ENCODE measurements at places on chromosomes 16 and 17.

DNA sequence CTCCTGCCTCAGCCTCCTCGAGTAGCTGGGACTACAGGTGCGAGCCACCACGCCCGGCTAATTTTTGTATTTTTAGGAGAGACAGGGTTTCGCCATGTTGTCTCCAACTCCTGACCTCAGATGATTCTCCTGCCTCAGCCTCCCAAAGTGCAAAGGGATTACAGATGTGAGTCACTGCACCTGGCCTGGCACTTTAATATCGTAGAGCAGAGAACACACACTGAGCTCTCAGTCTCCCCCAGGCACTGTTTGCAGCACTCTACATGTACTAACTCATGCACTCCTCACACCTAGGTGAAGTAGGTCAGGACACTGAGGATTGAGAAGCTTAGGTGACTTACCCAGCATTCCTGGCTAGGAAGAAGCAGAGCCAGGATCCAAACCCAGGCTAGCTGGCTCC lies 15.0 kb downstream of the C17orf100 start:
- no peak for DNase-seq

DNA sequence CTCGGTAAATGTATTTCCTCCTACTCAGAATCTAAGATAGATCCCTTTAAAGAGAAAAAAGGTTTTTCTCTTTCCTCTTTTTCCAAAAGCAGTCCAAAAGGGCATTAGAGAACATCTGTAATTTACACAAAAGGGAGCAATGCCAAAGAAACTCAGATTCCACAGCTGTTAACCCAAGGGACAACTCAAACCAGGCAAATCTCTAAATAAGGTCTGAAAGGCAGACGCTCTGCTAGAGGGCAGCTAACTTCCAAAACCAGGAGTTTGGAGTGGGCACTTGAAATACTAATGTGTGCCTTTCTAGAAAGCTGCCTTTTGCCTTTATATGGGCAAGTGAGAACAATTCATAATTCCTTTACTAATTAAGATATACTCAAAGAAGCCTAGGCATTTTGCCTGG lies 435.7 kb downstream of the ZFHX3 start:
- no peak for DNase-seq

DNA sequence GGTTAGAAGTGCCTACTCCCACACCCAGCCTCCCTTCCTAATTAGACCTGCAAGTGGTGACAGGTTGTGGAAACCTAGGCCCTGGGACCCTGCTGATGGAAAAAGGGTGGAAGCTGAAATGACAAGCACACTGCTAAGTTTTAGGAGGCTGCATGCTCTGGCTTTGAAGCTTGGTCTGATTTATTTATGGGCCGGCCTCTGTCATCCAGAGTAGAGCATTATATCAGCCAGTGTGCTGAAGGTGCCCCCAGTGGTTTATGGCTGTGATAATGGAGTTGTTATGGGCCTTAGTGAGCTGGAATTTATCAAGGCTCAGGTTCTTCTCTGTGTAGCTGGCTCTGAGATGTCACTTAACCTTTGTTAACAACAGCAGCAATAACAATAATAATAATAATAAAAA lies 142.6 kb downstream of the UTP18 start:
- DNase-seq: no peak

GRCh38 chr17:320139-320538 lies 32.5 kb downstream of the RPH3AL start:
- DNase-seq: no peak

- no peak for DNase-seq
These were observed at the start of gene NTN1 for GRCh38 chr17:9021158-9021991. TSS of gene NTN1 (plus strand) at chr17:9021510. CDS start at chr17:9022374, 864 bp downstream.

GRCh38 chr17:79870540-79870939 lies 31.3 kb upstream of the CBX4 start:
- no peak for DNase-seq

DNA sequence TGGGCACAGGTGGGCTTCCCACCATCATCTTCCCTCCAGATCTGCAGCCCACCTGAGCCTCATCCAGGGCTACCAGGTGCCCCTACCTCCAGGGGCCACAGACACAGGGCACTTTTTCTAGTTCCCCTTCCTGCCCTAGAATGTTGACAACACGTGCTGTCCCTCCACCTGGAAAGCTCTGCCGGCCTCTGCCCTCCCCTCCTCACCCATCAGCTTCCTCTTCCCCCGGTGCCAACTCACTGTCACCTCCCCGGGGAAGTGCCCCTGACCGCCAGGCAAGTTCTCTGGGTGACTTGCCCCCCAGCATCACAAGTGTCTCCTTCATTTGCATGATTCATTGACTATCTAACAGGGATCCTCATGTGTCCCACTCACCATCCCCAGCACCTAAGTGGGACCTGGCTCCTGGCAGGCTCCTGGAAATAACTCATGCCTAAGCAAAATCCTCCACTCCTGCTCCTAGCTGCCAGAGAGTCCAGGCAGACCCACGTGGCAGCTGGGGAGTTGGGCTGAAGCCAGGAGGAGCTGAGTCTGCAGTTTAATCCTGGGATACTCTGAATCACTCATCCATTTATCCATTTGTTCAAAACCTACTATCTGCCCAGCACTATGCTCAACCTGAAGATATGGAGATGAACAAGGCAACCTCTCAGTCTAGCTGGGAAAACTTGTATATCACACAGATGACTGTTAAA lies 304.4 kb downstream of the FOXL1 start:
- DNase-seq: no peak

DNA sequence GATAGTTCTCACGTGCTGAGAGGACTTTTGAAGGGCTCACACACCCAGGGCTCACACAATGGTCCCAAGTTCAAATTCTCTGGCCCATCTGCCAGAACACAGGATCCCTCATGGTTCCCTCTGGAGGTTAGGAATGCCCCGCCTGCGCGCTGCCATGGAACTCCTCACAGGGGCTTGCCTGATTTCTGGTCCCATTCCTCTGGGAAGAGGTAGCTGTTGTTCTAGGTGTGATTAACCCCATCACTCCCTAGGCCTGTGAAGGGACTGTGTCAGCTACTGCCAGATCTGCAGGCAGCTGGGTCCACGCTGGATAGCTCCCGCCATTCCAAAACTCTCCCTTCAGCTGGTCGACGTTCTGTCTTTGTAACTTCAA lies 2.3 kb upstream of the ARMC5 start:
- no peak for DNase-seq

GRCh38 chr17:17051380-17051779 lies 9.1 kb downstream of the MPRIP start:
- no peak for DNase-seq

GRCh38 chr16:87169509-87169995 lies 147.6 kb downstream of the C16orf95 start:
- no peak for DNase-seq

- no peak for DNase-seq
These were observed 33.9 kb downstream of the NGFR start for GRCh38 chr17:49528966-49529365.

- no peak for DNase-seq
These were observed 3.8 kb downstream of the RAB37 start for GRCh38 chr17:74740641-74741387.

Measured in thoracic aorta (tissue), 2 donors.